ENCODE measurements at places on chromosomes 2 and 18.

DNA sequence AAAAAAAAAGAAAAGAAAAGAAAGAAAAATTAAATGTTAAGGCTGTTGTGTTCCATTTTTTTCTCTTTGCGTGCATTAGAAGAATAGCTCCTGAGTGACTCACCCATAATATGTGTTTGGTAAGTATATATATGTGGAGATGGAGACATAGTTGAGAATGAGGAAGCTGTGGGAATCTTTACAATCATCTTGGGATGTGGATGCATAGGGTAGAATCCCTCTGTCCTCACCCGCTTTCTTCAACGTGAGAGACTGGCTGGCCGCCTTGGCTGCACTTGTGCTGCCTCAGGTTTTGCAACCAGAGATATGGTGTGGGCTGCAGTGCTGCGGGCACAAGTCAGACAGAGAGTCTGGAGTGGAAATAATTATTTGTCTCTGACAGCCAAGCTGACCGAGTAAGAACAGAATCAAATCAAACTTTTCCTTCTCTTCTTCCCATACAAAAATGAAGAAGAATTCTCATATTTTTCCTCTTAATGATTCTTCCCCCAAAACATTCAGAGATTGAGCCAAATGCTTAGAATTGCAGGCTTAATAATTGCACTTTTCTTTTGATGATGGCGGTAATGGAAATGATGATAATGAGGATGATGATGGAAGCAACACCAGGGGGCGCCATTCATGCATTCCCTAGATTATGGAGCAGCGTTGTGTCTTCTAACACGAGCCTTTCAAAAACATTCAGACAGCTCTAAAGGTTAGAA lies 48.5 kb downstream of the SERPINB7 start:
- no peak for DNase-seq

GRCh38 chr2:169480079-169480465 lies 778 bp downstream of the BBS5 start:
- no peak for DNase-seq

GRCh38 chr18:26711756-26712155 lies 153.8 kb downstream of the AQP4 start:
- DNase-seq = no peak

- no peak for DNase-seq
Observed at GRCh38 chr18:58419587-58420199, 209.2 kb downstream of the ALPK2 start.

DNA sequence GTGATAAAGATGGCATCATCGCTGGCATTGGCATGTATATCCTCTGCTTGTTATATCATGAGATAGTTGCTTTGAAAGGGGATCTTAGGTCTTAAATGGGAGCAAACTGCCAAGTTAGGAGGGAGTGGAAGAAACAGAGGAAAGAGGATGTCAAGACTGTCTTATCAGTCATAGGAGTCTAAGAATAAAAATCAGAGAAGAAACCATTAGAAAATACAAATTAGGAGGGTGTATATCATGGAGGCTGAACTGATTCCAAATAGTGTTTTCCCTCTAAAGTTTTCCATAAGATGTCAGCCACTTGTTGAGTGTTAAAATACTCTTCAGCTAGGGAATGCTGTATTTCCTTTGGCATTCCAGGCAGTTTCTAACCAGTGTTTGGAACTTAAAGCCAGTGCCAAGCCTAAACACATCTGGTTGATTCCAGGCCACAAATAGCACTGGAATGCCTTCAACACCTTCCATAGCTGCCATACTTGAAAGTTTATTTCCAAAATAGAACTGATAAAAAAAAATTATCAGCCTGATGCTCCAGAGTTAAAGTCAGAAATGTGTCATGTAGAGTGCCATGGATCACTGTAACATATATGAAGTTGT lies 129.4 kb downstream of the ZEB2 start:
- no peak for DNase-seq

DNA sequence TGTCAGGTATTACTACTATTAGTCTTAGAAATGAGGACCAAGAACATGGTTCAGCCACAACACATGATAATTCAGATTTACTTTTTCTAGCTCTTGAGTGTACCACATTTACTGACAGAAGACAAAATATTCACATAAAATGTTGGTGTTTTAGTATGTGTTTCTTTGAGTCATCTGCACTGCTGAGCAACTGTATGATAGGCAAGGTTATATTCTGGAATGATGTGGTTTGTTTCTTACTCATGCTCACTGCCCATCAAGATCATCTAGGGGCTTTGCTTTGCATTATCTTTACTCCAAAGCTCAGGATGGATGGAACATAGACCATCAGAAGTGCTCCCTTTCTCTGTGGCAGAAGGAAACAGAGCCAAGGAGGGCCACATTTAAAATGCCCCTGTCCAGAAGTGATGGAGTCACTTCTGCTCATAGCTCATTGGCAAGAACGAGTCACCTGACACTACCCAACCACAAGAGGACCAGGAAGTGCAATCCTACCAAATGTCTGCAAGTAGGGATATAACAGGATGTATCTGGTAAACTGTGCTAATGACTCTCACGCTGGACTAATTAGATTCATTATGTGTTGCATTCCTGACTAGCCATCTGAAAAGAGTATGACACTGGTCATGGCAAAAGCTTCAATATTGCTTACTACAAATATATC lies 81.5 kb downstream of the DIS3L2 start:
- DNase-seq = no peak

DNA sequence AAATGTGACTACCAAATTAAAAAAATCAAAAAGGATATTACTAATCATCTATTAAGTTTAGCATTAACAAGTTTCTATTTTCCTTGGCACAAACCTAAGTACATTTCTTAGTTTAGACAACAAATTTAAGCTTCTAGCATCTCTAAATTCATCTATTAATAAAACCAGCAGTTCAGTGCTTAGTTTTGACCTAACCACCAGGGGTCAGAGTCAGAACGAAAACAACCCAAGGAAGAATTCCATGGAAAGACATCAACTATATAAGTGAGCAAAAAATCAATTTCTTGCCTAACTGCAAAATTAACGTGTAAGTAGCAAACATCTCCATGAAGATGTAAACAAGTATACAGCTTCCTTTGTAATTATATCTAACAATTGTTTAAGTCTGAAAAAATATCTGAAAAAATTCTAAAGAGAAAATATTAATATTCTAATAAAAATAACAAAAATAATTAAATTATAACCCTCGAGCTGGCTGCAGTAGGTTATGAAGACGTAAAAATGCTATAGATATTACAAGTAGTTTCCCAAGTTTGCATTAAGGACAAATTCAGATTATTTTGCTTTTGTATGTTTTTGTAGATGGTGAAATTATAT lies 83.7 kb downstream of the CERKL start:
- DNase-seq = no peak

DNA sequence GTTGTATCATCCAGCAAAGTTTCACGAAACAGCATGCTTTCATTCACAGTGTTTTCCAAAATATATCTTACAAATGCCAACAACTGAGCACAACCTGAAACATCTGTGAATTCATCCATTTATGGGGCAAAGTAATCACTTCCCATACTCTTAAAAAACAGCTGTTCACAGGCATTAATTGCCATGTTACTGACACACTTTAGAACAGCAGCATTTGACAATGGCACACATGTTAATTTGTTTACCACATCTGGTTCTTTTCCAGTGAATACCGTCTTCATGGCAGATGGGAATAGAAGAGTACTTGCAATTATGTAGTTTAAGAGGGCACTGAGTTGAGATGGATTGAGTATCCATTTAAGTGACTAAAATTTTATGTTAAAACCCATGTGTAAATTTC lies 347.4 kb upstream of the LRP1B start:
- DNase-seq = no peak

DNA sequence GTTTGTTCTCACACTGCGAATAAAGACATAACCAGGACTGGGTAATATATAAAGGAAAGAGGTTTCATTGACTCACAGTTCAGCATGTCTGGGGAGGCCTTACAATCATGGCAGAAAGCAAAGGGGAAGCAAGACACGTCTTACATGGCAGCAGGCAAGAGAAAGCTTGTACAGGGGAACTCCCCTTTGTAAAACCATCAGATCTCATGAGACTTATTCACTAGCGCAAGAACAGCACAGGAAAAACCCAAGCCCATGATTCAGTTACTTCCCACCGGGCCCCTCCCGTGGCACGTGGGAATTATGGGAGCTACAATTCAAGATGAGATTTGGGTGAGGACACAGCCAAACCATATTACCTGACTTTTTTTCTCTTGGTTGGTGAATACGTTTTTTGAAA lies 51.3 kb downstream of the TMEM247 start:
- no peak for DNase-seq

- DNase-seq = no peak
Observed at GRCh38 chr2:200338692-200339091, 32.2 kb downstream of the SPATS2L start.

GRCh38 chr2:53770264-53770663 lies 2.7 kb downstream of the CHAC2 start:
- no peak for DNase-seq

DNA sequence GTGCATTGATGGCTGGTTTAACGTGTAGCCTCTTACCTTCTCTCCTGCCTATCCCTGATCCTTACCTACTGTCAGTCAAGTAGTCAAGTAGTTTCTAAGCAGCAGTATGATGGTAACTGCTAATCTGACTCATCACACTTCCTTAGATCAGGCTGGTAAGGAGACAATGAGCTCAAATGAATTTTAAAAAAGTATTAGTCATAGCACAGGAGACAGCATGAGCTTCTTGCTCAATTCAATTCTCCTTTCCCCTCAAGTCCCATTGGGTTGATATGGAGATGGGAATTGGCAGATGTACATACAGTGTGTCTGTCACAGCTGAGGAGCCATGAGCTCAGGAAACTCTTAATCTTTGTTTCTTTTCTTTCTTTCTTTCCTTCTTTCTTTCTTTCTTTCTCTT lies 799.7 kb downstream of the LRP1B start:
- no peak for DNase-seq

GRCh38 chr18:2529154-2529553 lies 42.2 kb downstream of the METTL4 start:
- DNase-seq = no peak

GRCh38 chr18:23350188-23350587 lies 102.9 kb upstream of the RIOK3 start:
- DNase-seq = no peak

- DNase-seq = no peak
Observed at GRCh38 chr2:69086466-69086865, 73.5 kb downstream of the ANTXR1 start.

DNA sequence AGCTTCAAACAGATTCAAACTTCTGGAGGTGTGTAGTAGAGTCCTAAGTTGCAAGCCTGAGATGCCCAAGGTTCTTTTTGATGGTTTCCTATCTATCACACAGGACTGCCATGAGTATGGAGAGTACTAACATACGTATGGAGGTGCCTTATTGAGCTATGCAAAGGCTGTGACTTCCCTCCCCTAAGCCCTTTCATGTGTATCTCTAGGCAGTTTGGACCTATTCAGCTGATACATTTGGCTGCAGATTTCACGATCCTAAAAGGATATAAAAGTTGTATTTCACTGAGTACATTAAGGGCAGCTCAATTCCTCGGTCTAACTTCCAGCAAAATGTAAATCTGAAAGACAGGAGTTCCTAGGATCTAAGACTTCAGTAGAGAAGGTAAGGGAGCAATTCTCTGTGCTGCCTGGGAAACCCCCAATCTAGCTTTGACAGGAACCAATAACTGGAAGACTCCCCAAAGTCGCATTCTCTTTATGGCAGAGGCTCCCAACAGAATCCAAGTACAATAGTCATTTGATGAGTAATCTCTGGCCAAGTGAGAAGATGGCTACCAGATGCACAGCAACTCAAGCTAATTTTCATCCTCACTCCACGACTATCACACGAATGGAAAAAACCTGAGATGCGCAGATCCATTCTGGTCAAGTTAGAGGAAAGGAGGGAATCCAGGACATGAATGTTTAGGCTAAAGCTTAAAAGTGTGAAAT lies 83.8 kb downstream of the ATL2 start:
- DNase-seq = no peak

GRCh38 chr18:79911344-79912270 lies 39.8 kb downstream of the SLC66A2 start:
- no peak for DNase-seq

DNA sequence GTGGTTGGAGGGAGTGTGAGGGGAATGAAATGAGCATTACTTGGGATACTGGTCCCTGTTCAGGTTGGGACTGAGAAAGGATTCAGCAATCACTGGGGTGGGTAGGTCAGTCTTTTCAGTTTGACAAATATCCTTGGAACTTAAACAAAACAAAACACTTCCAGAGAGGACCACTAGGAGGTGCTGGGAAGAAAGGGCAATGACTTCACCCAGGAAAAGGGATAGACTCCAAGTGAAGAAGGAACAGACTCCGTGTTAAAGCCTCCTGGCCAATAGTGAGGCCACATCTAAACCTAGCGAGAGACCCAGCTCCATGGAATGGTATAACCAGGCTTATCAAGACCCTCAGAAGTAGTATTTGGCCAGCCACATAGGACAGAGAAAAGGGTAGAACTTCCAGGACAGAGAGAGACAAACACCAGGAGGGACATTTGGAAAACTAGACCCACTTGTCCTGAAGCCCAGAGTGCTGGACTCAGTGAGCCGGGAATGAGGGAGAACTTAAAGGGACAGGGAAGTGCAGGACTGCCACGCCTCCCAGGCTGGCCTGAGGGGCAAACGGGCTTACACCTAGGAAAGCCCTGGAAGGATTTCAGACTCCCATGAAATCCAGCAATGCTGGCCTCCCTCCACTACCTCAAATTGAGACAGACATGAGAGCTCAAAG lies 19.6 kb upstream of the KCNG3 start:
- no peak for DNase-seq

- DNase-seq = no peak
Observed at GRCh38 chr2:152099367-152100050, 665 bp upstream of the CACNB4 start.

- no peak for DNase-seq
Observed at GRCh38 chr2:64781711-64782390, 128.1 kb upstream of the SERTAD2 start.

GRCh38 chr18:70127359-70127758 lies 78.1 kb downstream of the RTTN start:
- no peak for DNase-seq

DNA sequence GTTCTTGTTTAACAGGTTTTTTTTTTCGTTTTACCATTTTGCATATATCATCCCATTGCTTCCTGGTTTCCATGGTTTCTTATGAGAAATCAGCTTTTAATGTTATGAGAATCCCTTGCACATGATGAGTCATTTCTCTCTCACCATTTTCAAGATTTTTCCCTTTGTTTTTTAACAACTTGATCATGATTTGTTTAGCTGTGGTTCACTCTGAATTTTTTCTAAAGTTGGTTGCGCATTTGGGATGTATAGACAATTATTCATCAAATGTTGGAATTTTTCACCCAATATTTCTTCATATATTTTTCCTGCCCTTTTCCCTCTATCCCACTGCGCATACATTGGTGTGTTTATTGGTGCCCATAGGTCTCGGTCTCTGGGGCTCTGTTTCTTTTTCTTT lies 42.4 kb upstream of the BIN1 start:
- no peak for DNase-seq

All from activated T-cell treated with anti-CD3 and anti-CD28 coated beads, Interleukin-2, amount 50 U/mL, for 4 hours (primary cell).